ENCODE measurements at places on chromosomes 13 and 19.

GRCh38 chr19:15892012-15892411 lies 5.9 kb downstream of the CYP4F2 start:
- no peak for DNase-seq

GRCh38 chr13:76463314-76463713 lies 422.9 kb downstream of the KCTD12 start:
- no peak for DNase-seq

DNA sequence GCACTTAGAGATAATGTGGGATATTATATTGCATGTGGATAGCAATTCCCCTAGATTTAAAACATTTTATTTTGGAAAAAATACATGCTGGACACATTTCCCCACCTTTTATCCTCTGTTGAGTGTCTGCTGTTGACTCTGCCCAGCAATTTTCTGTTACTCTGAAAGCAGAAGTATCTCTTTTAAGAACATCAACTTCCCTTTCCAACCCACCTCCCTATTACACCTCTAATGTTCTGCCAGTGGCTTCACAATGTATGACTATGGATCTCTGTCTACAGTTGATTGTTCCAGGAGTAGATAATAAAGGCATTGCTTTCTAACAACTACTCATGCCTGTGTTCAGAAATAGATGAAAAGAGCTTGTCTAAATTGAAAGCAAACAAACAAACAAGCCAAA lies 754.8 kb upstream of the SLITRK6 start:
- DNase-seq = no peak

DNA sequence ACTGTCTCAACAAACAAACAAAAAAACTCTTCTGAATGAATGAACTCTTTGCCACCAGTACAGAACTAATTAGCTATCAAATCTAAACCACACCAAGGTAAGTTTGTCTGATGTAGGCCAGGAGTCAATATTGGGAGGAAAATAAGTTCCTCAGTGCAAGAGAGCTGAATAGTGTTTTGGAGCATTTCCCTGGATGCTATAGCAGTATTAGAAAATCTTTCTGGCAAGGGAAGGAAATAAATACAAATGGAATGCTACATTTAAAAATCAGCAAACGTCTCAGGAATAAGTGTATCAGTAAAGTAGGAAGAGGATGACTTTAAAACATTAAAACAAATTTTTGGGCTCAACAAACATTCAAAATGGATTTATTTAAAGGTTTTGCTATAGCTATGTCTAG lies 81.3 kb upstream of the TMTC4 start:
- no peak for DNase-seq

GRCh38 chr19:58573658-58574164 lies 576 bp upstream of the MZF1 start:
- no peak for DNase-seq

DNA sequence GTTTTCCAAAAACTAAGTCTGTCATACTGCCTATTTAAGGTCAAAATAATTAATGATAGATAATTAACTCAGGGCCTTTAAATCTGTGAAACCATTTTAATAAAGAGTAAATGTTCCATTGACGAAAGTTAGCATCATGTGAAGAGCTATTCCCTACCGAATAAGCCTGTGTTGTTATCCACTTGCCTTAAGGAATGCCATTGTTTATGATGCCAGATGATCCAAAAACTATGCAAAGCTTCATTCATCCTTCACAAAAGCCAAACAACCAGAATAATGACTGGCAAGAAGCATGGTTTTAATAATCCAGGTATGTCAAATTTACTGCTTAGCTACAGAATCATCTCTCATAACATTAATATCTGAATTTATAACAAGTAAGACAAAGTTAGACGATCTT lies 6.5 kb upstream of the GPC6 start:
- no peak for DNase-seq

DNA sequence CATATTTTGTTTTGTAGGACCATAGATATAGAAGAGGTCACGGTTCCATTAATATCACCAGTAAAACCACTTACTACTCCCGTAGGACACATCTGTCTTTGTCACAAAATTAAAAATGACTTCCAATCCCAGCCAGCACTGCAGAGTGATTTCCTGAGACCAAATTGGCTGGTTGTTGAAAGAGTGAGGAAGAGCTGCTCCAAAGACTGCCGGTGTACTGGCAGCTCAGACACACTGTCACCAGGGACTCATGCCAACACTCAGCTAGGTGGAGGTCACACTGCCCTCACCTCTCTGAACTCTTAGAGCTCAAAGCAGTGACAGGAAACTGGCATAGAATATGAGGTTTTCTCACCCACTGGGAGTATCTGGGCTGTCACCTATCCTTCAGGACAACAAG lies 52.1 kb downstream of the FLT1 start:
- DNase-seq = no peak

DNA sequence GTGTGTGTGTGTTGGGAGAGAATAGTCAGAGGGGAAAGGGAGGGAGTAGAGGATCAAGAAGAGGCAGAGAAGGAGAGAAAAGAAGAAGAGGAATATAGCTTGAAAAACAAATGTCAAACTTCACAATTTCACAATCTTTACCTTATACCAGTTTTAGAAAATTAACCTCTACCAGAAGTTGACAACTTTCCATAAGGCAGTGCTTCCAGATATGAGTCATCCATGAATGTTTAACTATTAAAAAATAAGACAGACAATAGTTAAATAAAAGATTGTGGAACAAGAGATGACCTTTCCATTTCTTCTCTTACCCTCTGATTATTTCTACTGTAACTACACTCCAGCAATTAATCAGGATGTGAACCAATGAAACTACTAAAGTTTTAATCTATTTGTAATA lies 229.4 kb downstream of the ITGBL1 start:
- DNase-seq = no peak

DNA sequence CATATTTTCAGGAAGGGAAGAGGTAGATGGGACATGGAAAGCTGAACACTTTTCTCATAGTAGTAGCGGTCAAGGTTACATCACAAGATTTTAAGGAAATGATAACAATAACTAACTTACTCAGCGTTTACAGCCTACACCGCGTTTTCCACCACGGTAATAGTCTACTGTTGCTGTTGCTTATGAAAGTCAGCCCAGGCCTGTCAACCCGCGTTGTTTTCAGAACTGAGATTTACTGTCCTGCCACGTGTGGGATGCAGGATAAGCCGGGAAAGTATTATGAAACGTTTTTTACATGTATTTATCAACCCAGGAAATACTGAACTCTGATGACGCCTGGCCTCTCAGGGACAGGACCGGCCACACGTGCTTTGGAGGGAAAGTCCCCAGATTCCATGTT lies 36.0 kb upstream of the LAMP1 start:
- DNase-seq = no peak

GRCh38 chr13:32791545-32792172 lies 205.4 kb downstream of the PDS5B start:
- no peak for DNase-seq

- DNase-seq = no peak
These were observed 2.4 kb upstream of the NFIC start for GRCh38 chr19:3363841-3364500.

DNA sequence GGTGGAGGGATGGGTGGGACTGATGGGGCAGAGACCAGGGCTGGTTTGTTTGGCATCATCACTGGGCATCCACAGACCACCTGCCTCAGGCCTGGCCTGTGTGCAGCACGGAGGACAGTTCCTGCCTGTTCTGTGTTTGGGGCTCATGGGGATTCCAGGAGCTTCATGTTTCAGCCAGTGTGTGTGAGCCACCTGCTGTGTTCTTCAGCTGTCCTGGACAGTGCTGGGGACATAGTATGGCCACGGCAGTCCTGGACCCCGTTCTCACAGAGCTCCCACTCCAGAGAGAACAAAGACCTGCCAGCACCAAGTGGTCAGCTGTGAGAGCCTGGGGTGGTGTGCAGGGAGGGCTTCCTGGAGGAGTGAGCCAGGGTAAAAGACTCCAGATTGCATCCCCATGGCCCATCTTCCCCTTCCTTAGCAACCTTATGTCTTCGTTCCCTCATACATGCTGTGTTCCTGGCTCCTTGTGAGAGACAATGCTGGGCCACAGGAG lies 2.0 kb upstream of the CCDC97 start:
- DNase-seq = no peak
